ENCODE measurements at places on chromosomes 6 and 20.

GRCh38 chr20:38373231-38373867 lies 27.1 kb downstream of the LBP start:
- no peak for DNase-seq

- DNase-seq: no peak
Observed at GRCh38 chr6:106158816-106159215, 72.7 kb downstream of the PRDM1 start.

- DNase-seq: no peak
Observed at GRCh38 chr20:25565578-25566157, 19.7 kb downstream of the NINL start.

DNA sequence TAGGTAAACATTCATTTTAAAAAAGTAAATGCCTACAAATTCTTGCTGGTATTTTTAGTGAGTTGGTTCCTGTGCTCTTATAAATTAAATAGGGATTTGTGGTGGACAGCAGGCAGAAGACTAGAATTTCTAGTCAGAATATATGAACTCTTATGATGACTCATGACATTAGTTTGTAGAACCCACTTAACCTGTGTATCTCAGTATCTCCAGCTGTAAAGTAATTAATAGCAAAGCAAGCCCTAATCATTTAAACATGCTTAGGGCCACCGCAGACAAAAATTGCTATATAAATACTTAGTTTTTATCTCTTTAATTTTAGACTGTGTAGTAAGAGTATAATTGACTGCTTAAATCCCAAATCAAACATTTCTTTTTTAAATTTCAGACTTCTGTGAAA lies 2.4 kb downstream of the FAM135A start:
- no peak for DNase-seq

DNA sequence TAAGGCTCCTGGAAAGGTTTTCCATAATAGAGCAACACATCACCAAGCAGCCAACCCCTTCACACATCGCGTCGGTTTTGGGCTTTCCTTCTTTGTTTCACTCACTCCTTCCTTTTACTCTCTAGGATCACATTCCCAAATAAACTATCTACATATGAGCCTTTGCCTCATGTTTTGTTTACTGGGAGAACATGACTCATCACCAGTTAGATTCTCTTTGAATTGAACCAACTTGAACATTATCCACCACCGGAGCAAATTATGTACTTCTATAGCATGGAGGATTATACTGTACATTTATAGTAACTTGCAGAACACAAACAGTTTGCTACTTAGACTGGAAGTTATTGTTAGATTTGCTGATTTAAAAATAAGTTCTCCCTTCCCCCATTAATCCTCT lies 41.0 kb downstream of the SAMD5 start:
- DNase-seq: no peak

DNA sequence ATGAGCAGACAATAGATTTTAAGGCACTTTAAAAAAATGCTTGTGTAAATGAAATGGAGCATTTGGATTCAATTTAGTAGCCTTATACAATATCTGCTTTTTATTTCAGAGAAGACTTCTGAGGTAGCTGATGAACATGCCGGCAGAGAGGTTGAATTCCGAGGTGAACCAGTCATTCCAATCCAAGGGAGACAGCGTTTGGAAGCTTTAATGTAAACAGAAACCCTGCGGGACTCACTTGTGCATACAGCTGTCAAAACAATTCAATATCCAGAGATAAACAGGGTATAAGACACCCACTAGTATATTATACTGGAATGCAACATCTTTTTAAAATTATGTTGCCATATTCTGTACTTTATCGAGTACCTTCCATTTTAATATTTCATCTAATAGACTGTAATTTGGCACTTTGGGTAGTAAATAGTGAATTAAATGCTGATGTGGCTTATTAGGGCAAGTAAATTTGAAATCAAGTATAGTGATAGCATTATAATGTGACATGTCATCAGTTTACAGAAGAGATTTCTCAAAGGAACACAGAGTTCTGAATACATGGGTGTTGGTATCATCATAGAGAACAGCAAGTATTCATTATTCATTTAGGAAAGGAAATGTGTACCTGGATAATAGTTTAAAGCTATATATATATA lies 347.7 kb downstream of the PRKN start:
- DNase-seq: no peak
